Spinal cord (tissue), 10 donors: ENCODE measurements at places on chromosomes 16 and 17. TPM values are rescaled to one million over a fixed set of nuclear protein-coding genes. Genes with fewer than 3 reads are reported as not detected.

GRCh38 chr17:685006-685405 lies 29.6 kb downstream of the VPS53 start:
- no peak for DNase-seq

DNA sequence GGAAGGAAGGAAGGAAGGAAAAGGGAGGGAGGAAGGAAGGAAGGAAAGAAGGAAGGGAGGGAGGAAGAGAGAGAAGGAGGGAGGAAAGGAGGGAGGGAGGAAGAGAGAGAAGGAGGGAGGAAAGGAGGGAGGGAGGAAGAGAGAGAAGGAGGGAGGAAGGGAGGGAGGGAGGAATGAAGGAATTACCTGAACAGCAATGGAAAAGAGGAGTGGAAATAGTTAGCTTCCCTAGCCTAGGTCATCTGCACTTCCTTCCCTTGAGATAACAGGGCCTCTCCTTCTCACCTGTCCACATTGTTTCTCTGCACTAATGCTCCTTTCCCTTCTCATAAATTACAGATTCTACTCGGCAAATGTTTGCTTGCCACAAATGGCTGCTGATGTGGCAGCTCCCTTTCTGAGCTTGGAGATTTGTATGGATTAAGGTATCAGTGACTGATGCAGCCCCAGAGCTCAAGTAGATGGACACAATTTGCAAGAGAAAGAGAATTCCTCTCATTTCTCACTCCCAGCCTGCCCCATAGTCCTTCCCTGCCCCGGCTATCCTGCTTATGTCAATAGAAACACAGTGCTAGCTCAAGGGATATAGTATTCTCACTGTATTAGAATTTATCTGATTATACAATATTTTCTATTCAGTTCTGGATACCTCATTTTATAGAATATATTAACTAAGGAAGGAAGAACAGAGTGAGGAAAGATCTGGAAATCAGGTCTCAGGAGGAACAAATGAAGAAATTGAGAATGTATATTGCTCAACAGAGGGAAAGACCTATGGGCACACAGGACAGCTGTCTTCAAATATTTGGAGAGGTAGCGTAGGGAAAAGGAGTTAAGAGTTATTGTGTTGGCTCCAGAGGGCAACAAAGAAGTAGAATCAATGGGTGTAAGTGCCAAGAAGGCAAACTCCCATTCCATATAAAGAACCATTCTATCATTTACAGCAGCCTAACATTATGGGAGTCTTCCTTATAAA lies 14.6 kb downstream of the HOXB1 start:
- no peak for DNase-seq

The ADORA2B gene
- polyA plus RNA-seq, result 4.1 TPM

- no peak for DNase-seq
These were observed 65.2 kb downstream of the SRCIN1 start for GRCh38 chr17:38540514-38541045.

- DNase-seq, result peak; percentile 84
These were observed 22.6 kb downstream of the NDE1 start for GRCh38 chr16:15672514-15673167.

The CALB2 gene
- polyA plus RNA-seq, result 44.1 TPM

DNA sequence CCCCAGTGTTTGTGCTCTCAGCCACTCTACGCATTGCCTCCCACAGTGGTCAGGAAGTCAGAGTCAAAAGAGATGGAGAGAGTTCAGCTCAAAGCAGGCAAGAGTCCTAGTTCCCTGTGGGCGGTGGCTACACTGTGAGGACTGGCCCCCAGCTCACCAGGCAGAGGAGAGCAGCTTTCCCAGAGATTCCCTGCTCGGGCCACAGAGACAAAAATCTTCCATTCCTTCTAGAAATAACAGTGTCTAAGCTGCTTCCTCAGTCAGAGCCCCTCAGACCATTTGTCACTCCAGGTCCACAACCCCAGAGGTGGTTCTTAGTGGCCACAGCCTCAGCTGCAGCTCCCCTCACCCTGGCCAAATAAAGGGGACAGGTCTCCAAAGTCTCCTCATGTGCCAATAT lies 263.0 kb upstream of the RPL38 start:
- DNase-seq, result no peak

DNA sequence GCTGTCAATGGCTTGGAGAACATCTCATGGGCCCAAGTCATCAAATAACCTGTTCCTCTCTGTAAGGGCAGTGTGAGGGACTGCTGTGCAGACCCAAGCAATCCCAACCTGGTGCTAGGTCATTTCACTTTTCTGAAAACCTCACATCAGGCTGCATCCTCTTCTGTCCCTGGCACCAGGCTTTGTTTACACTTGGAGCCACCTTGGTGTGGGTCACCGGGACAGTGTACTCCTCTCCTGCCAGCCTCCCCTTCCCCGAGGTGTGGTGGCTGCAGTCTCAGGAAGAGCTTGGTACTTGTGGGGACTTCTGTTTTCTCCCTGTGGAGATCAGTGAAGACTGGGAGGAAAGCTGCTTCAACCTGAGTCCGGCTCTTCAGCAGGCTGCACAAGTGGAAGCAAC lies 12.4 kb downstream of the SLC7A6OS start:
- no peak for DNase-seq

DNA sequence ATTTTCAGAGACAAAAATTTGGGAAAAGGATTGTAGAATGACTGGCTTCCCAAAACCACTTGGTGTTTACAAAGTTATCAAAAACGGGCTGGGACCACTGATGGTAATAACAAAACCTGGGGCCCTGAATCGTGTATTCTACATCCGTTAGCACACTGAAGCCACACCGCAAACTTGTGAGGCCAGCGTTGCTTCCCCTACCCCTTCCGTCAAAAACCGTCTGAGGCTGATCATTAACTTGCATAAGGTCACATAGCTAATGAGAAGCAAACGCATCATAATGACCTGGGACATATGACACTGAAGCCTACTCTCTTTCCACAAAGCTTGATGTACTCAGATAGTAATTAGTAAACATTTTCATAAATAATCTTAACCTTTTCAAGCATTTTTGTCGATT lies 704.3 kb downstream of the MAF start:
- no peak for DNase-seq

- no peak for DNase-seq
These were observed 110.2 kb upstream of the NLRP1 start for GRCh38 chr17:5694551-5694950.

GRCh38 chr17:81037026-81037797 lies 2.3 kb downstream of the BAIAP2 start:
- no peak for DNase-seq

DNA sequence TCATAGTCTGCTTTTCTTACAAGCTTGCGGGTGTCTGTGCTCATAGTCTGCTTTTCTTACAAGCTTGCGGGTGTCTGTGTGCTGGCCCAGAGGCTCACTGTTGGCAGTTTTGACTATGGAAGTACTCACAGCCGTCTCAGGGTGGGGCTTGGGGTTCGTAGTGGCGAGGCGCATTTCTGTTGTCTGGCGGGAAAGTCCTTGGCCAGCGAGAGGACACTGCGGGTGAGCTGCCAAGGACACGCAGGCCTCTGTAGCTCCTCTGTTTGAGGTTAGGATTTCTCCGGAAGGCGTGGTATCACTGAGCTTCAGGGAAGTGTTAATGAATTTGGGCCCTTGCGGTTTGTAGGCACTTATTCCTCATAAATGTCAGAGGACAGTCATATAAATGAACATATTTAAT lies 13.5 kb downstream of the TBCD start:
- no peak for DNase-seq

DNA sequence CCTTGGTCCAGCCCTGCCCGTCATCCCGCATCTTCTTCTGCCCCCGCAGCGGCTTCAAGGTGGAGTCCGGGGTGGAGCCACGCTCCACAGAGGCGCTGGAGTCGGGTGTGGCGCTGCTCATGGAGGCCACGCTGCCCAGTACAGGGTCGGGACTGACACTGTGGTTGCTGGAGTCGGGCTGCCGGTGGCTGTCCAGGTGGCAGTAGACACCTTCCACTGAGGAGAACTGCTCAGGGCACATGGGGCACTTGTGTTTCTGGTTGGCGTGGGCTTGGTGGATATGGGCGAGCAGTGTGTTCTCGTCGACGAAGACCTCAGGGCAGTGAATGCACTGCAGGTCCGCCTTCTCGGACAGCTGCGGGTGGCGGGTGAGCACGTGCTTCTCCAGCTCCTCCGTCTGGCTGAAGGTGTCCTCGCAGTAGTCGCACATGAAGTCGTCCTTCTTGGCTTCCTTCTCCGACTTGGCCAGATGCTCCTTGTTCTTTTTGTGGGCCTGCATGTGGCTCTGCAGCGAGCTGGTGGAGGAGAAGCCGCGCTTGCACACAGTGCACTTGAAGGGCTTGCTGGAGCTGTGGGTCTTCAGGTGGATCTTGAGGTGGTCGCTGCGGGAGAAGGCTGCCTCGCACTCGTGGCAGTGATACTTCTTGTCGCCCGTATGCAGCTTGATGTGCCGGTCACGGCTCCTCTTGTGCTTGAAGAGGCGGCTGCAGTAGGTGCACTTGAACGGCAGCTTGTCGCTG lies 217.8 kb downstream of the ZNF423 start:
- DNase-seq, result no peak

DNA sequence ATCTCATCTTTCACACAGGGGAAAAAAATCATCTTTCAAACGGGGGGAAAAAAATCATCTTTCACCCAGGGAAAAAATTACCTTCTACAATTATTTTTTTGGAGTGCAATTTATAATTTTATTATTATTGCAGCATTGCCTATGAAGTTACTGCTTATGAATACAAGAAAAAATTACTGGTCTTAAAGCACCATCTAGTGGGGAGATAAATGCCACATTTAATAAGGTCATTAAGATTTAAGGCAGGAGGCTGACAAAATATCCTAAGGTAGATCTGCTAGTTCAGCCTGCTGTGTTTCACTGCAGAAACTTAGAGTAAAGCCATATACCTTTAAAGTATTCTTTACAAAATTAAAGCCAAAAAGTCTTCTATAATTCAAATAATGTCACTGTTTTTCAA lies 13.7 kb downstream of the SHCBP1 start:
- DNase-seq, result peak; percentile 71

The PRSS22 gene
- polyA plus RNA-seq, result 0.17 TPM

DNA sequence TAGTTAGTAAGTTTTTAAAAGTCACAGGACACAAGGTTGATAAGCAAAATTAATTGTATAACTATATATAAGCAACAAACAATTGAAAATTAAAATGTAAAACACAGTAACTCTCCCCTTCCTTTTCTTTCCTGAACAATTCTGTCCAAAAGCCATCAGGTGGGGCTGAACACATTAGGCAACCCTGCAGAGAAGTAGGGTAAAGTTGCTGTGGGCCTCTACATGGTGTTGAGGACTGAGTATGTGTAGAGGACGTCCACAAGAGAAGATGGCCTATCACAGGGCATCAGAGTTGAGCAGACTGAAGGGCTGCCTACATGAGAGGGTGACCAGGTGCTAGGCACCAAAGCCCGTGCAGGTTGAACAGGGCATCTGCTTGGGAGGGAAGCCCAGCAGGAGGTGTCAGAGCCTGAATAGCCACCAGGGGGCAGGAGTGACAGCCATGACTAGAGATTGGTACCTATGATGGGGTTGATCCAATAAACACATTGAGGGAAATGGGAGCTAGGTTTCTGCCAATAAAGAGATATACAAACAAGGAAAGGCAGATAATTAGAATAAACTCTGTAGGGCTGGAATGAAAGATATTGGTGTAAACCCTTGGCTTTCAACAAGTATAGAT lies 415.1 kb downstream of the NPIPA8 start:
- DNase-seq, result no peak

The CDC6 gene
- 12.9 TPM for polyA plus RNA-seq
